ENCODE measurements at places on chromosomes 11 and 22. TPM values are rescaled to one million over a fixed set of nuclear protein-coding genes. Genes with fewer than 3 reads are reported as not detected.

ARVCF gene
- total RNA-seq: 34.3 TPM

LRRC32 gene
- not detected for total RNA-seq

OR1S2 gene
- not detected for total RNA-seq

OR4S2 gene
- not detected for total RNA-seq

PARVB gene
- 26.3 TPM for total RNA-seq

UPK3A gene
- not detected for total RNA-seq

CHST1 gene
- 7.1 TPM for total RNA-seq

PLA2G3 gene
- total RNA-seq: not detected

GGT5 gene
- total RNA-seq: not detected

ZNF195 gene
- 41.8 TPM for total RNA-seq

VPREB1 gene
- not detected for total RNA-seq

TSPAN18 gene
- total RNA-seq: not detected

P2RX6 gene
- total RNA-seq: 4.3 TPM

TNNT3 gene
- not detected for total RNA-seq

BEST1 gene
- total RNA-seq: 0.91 TPM

PLAAT5 gene
- total RNA-seq: under 0.01 TPM

GPR83 gene
- not detected for total RNA-seq

TALDO1 gene
- 102 TPM for total RNA-seq

OR10D3 gene
- total RNA-seq: not detected

ISX gene
- total RNA-seq: not detected

PIK3C2A gene
- total RNA-seq: 57.7 TPM

PANX2 gene
- 4.4 TPM for total RNA-seq

NLRX1 gene
- total RNA-seq: 13.8 TPM

RNF26 gene
- 25.1 TPM for total RNA-seq

OR51I1 gene
- not detected for total RNA-seq

SH3BP1 gene
- total RNA-seq: 23.4 TPM

NUMA1 gene
- 175 TPM for total RNA-seq

ARHGAP32 gene
- total RNA-seq: 29.5 TPM
